ENCODE measurements at places on chromosomes 2 and 18. TPM values are rescaled to one million over a fixed set of nuclear protein-coding genes. Genes with fewer than 3 reads are reported as not detected.

Gene SPDYA
- polyA plus RNA-seq: 0.14 TPM

Gene RBKS
- 7.6 TPM for polyA plus RNA-seq

Gene GALNT5
- polyA plus RNA-seq: 3.2 TPM

Gene GPR155
- polyA plus RNA-seq: 0.86 TPM

Gene CREG2
- 1.6 TPM for polyA plus RNA-seq

Gene B3GNT2
- polyA plus RNA-seq: 17.0 TPM

Gene PDCL3
- polyA plus RNA-seq: 64.1 TPM

Gene GCFC2
- 15.1 TPM for polyA plus RNA-seq

Gene EIPR1
- polyA plus RNA-seq: 51.6 TPM

Gene CIB4
- polyA plus RNA-seq: 0.30 TPM

DNA sequence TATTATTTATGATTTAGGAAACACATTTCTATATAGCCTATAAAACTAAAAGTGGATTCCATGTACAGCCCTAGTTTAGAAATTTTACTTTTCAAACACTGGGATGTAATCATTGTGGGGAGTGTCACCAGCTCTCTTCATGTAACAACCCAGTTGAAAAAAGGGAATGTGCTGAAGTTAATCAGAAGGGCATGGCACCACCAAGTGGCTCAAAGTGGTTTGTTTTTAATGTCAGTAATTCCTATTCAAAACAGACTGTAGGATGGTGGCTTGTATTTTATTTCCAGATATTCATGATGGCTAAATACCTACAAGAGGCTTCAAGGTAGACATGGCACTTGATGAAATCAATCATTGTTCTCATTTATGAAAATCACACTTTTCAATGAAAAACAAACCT lies 58.1 kb upstream of the TMEM182 start:
- DNase-seq: peak; percentile 47

- no peak for DNase-seq
Observed at GRCh38 chr2:174600349-174600748, 2.7 kb upstream of the WIPF1 start.

DNA sequence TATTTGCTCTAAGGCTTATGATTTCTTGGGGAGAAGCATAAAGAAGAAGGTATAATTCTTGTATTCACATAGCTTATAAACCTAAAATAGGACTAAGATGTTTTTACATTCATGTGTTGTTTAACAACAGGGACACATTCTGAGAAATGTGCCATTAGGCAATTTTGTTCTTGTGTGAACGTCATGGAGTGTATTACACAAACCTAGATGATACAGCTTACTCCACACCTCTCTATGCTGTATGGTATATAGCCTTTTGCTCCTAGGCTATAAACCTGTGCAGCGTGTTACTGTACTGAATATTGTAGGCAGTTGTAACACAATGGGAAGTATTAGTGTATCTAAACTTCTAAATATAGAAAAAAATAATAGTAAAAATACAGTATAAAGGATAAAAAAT lies 92.1 kb downstream of the PHLPP1 start:
- DNase-seq: no peak

GRCh38 chr2:134319596-134320254 lies 65.9 kb downstream of the MGAT5 start:
- DNase-seq: no peak

- peak; percentile 34 for DNase-seq
Observed at GRCh38 chr2:20650393-20650876, 463 bp downstream of the HS1BP3 start.

DNA sequence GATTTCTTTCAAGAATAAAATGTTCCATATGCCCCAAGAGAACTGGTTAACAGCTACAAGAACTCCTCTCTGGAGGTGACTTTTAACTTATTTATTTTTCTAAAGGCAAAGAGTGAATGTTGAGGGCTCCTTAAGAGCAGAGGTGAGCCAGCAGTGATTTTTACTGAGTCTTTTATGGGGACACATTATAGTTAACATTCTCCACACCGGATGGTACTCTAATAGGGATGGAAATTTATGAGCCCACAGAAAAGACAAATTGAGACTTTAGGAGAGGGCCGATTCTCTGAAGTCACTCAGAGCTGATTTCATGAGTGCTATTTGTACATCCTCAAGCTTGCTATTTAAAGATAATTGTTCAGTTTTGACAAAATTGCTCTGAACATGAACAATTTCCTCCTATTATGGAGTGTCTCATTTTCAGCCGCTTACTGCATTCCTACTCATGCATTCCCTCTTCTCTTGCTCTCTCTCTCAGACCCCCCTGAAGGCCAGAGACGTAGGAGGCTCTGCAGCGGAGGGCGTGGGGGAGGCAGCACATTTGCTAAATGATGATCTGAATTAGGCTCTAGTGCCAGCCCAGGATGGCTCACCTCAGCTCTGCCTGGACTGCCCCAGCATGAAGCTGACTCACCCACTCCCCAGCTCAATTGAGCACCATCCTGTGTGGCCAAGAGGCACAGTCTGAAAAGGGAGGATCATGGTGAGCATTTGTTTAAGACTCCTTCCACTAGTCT lies 5.9 kb upstream of the RPL37A start:
- DNase-seq: no peak

DNA sequence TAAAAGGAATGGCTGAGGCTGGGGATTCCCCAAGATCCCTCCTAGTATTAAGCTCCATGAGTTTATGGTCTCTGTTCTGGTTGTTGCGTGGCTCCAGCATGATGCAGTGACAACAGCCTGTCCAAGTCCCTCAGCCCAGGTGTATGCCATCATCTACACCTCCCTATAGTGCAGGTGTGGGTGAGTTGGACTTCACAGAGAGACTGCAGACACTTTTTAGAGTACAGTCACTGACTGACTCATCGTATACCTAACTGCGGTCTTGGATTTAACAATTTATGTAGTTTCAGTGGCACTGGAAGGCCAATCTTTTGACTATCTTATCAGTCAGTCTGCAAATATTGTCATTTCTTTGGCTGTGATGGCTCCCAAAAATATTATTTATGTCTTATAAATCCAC lies 415.0 kb downstream of the TMX3 start:
- DNase-seq: no peak

- no peak for DNase-seq
Observed at GRCh38 chr2:177808984-177809809, 263.4 kb downstream of the PDE11A start.

GRCh38 chr18:79887181-79888000 lies 64.1 kb downstream of the SLC66A2 start:
- DNase-seq: no peak

GRCh38 chr2:17515652-17516051 lies 2.6 kb downstream of the RAD51AP2 start:
- DNase-seq: no peak

GRCh38 chr2:180644709-180645108 lies 335.7 kb upstream of the UBE2E3 start:
- no peak for DNase-seq

DNA sequence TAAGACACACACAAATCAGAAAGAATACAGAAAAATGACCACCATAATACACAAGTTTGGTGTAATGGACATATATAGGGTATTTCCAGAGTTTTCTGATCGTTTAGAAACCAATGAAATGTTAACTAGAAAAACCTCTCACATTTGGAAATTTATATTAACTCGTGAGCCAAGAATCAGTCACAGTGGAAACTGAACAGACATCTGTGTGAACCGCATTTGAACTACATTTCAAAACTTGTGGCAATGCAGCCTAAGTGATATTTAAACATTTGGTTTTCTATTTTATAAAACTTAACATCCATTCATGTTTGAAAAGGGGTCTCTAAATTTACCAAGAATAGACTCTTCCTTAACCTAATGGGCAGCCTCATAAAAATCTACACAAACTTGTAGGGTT lies 29.0 kb upstream of the KCNG2 start:
- DNase-seq: no peak

GRCh38 chr2:172889768-172890430 lies 154.3 kb downstream of the RAPGEF4 start:
- no peak for DNase-seq

- DNase-seq: no peak
Observed at GRCh38 chr2:139403948-139404347, 623.8 kb upstream of the NXPH2 start.

GRCh38 chr2:164964700-164965099 lies 9.4 kb upstream of the SLC38A11 start:
- DNase-seq: no peak

DNA sequence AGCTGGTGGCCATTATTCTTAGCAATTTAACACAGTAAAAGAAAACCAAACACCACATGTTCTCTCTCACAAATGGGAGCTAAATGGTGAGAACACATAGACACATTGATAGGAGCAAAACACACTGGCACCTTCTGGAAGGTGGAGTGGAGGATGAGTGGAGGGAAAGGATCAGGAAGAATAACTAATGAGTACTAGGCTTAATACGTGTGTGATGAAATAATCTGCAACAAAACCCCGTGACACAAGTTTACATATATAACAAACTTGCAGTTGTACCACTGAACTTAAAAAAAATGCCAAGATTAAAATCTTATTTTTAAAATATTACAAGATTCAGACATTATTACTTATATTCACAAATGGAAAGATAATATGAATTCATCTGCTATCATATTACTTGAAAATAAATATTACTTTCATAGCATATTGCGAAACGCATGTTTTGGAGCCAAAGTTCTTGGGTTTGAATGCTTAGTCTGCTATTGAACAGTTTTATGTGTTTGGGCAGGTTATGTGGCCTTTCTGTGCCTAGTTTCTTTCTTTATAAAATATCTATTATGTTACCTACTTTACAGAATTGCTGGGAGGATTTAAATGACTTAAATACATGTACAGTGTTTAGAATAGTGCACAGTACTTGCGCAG lies 20.5 kb downstream of the ANKRD62 start:
- DNase-seq: no peak

GRCh38 chr18:13437034-13437433 lies 218.5 kb downstream of the LDLRAD4 start:
- DNase-seq: no peak

DNA sequence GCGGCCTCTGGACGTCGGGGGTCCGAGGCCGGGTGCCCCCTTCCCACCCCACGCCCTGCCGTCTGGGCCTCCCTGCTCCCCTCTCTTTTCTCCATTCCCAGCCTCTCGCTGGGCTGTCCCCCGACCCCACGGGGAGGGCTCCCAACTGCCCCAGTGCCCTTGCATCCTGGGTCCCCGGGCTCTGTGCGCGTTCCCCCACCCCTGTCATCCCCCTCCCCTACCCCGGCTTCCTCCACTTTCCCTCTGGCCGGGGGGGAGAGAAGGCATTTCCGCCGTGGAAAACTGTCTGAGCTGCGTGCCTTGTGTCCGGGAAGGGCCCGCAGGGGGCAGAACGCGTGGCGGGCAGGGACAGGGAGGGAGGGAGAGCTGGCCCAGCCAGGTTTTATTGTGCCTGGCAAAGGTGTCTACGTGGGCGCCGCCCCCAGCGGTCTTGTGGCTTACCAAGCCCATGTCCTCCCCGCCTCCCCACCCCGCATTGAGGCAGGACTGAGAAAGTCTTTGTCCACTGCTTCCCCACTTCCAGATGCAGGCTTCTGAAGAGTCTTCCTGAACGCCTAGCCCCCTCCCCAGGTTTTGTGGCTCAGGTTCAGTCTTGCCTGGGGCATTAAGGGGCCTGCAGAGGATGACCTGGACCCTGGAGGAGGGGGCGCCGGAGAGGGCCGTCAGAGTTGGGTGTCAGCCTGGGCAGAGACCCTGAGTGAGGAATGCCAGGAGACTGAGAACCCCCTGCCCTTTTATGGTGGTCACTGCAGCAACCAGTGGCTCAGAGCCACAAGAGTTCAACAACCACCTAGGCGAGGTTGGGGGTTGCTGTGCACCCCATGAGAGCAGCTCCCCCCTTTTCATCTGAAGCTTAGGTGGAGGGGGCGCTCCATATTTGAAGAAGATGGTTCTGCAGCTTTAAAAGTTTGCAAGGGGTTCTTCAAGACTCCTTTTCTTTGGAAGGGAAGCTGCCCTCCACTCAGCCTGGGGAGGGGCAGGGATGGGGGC lies 1.3 kb downstream of the ITM2C start:
- no peak for DNase-seq

GRCh38 chr2:172280571-172281361 lies 146.6 kb upstream of the ITGA6 start:
- no peak for DNase-seq

DNA sequence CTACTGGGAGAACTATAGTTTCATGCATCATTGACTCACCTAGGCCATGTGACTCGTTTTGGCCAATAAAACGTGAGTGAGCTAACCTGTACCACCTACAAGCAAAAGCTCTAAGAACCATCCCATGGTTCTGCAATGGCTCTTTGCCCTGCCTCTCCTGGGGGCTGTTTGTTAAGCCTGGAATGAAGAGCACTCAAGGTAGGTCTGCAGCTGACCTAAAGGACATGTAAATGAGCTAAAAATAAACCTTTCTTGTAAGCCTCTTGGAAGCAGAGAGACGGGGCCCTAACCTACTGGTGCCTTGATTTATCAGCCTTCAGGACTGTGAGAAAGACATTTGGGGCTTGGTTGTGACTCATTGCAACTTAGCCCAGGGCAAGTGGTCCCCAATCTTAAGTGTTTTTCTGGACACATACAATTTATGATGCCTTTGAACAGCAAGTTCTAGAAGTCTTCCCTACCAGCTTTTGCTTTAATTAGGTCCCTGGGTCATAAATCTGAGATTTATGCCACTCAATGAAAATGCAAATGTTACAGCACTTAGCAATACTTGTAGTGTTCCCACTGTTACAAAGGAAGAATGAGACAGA lies 107.4 kb downstream of the OSBPL6 start:
- no peak for DNase-seq

DNA sequence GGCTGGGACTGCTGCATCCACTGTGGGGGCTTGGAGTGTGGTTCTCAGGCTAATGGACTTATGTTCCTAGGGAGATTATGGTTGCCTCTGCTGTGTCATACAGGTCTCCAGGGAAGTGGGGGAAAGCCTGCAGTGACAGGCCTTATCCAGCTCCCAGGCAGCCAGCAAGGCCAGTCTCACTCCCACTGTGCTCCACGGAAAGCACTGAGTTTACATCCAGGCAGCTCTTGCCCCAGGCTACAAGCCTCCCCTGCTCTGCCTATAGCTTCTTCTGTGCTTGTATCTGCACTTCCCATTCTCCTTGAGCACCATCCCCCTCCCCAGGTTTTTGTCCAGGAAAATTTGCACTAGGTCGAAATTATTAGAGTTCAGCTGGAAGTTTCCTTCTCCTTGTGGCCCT lies 231.9 kb downstream of the ZRANB3 start:
- DNase-seq: no peak

- DNase-seq: no peak
Observed at GRCh38 chr2:197985029-197985638, 180.7 kb downstream of the PLCL1 start.

Data from A549 (cell line).